ENCODE measurements at places on chromosomes 2 and 18.

GRCh38 chr2:51000849-51001617 is 30.9 kb downstream of the NRXN1 start:
- no peak for DNase-seq

DNA sequence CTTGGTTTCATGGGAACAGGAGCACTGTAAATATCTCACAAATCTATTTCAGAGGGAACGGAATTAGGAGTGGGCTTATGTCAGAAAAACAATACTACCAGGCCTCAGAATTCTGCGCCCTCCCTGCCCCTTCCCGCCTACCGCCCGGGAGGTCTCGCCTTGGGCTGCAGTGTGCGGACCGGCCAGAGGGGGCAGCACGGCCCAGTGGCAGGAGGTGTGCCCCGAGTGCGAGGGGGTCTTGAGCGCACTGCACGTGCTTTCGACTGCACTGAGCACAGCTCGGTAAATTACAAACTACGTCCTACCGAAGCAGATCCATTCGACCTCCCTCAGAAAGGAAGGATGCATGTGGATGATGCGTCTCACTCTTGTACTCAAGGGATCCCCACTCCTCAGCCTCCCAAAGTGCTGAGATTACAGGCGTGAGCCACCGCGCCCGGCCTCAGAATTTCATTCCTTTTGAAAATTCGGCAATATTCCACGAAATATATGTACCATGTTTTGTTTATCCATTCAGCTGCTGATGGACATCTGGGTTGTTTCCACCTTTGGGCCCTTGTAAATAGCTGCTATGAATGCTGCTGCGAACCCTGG is 297.0 kb downstream of the BCL2 start:
- no peak for DNase-seq

DNA sequence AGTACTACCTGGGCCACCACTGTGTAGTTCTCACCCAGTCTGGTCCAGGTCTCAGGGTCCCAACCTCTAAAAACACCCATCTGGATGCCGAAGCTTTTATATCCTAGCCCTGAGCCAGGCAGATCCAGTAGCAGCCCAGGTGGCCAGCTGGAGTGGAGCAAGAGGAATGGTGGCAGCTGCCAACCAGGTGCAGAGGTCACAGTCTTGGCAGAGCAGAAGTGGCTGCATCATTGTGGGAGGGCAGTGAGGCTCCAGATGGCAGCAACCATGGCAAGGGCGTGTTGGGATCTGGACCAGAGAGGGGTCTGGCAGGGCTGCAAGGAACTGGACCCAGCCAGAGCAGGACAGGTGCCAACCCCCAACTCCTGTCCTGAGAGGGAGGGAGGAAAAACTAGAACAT is 72.2 kb upstream of the AGAP1 start:
- no peak for DNase-seq

DNA sequence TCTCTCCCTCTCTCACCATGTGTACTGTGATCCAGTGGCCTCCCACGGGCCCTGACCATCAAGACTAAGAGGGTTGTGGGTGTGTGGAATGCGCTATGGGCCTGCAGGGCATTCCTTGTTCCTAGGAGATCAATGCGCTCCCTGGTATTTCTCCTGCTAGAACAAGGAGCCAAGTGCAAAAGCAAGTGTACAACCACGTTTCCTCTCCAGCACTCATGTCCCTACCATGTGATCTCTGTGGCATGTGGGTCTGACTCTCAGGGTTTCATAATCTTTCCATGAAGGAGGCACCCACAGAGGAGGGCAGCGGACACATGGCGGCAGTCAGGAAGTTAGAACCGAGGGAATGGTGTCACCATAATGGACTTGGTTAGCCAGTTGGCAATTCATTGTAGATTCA is 91.4 kb downstream of the MAPK4 start:
- DNase-seq: no peak

DNA sequence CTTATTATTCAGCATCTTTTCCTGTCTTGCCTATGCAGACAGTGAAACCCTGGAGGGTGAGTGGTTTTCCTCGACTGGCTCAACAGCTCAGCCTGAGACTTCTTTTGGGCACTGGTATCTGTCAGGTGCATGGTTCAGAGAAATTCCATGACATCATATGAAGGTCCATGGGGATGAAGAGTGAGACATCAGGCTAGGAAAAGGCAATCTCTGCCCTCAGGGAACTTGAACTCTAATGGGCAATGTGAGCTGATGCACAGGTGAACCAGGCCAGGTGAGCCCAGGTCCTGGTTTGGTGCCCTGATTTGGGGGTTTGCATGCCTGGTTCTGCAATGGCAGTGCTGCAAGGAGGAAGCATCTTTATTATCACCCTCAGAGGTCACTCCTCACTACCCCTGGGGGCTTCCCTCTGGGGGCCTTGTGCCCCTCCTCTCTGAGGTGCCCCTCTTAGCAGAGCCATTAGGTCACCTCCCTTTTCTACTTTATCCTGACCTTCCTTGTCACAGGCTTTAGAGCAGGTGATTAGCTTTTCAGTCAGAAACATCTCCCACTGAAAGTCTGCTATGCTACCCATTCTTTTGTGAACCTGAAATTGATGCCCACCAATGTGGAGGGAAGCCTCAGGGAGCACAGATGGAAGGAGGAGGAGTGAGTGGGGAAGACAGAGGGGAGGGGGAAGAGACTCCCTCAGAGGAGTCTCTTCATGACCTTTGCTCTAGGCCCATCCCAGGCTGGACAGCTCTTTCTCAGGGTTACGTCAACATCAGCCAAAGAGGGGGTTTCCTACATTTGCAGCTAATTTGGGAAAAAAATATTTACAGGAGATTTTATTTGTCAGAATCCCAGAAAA is 47.3 kb downstream of the MERTK start:
- DNase-seq: no peak

DNA sequence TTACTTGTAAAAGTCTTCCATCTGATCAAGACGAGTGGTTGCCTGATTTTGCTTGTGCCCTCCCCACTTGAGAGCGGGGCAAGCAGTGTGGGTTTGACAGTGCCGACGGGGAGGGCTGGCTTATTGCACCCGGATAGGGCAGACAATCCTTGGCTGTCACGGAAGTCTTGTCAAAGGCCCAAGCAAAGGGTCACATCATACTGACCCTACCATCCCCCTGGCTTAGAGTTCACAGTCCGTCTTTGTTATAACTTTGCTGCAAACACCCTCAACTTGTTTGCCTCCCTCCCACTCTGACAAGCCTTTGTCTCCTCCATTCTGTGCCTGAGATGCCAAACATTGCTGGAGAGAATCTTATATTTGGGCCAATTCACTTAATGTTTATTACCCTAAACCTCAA is 165.9 kb upstream of the MSH6 start:
- no peak for DNase-seq

- no peak for DNase-seq
These were observed 279.5 kb upstream of the SIX2 start for GRCh38 chr2:45288532-45289417.

DNA sequence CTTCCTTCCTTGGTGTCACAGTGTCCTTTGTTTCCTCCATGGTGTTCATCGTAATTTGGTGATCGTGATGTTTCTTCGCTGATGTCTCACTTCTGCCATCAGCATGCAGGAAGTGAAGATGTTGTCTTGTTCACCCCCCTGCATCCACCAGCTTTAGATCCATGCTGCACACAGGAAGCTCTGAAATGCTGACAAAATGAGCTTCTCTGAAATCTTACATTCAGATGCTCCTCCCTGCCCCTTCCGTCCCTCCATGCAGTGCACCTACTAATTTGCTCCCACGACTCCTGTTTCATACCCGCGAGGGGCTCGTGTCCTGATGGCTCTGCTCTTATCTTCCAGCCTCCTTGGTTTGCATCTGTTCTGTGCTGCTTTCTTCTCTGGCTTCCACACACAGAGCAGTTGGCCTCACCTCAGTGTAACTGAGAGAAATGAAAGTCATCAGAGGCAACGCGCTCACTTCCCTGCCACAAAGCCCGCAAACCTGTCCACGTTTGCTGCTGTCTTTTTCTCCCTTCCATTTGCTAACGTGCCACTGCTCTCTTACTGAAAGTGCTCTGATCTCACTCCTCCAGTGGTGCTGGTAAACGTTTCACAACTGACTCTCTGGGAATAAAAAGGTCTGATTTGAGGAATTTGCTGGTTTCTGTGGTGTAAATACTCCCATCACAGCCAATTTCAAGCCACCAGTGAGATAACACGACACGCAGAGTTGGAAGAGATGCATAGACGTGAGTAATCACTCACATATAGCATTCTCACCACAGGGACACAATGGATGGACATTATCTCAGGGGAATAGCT is 41.0 kb upstream of the MGAT4A start:
- no peak for DNase-seq

GRCh38 chr2:86636842-86637241 is 13.2 kb upstream of the RNF103 start:
- no peak for DNase-seq

- DNase-seq: no peak
These were observed 87.3 kb downstream of the COLEC12 start for GRCh38 chr18:413233-413632.

DNA sequence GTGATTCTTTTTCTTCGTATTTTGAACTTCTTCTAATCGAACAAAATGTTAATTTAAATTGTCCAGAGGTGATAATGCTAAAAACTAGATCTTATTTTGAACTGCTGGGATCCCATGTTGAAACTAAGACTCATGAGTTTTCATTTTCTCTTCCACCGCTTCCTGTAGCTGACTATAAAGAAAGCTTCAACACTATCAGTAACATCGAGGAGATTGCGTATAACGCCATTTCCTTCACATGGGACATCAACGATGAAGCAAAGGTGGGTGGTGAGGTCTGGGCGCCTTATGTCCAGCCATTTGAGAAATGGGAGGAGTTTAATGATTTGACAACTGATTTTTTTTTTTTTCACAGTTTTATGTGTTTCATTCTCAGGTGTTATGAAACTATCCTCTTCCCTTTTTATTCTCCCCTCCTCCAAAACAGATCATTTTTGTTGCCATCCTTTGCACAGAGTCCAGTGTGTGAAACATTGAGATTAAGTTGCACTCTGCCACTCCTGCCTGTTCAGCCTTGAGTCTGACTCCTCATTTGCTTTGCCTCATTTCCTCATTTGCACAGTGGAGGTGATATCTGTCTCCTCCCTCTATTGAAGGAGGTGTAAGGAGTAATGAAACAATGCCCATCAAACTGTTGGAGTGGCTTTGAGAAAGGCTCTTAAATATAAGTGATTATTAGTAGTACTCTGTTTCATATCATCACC is 13.8 kb downstream of the GRHL1 start:
- no peak for DNase-seq
